ENCODE measurements at places on chromosomes 4 and X.

DNA sequence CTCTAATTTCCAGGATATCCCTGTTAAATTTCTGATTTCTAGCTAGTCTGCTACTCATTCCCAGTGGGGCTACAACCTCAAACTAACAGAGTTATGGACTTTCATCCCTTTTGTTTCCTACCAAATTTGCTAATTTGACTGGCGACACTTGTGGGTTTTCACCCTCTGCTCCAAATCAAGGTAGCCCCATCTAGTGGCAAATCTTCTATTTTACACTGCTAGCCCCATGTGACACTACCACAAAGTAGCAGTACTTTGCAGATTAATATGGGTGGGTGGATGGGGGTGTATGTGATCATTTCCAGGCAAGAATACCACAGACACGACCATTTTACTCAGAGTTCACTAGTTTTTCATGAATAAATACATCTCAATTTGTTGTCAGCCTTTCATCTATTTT is 150.3 kb downstream of the MSL3 start:
- DNase-seq: peak; percentile 47

DNA sequence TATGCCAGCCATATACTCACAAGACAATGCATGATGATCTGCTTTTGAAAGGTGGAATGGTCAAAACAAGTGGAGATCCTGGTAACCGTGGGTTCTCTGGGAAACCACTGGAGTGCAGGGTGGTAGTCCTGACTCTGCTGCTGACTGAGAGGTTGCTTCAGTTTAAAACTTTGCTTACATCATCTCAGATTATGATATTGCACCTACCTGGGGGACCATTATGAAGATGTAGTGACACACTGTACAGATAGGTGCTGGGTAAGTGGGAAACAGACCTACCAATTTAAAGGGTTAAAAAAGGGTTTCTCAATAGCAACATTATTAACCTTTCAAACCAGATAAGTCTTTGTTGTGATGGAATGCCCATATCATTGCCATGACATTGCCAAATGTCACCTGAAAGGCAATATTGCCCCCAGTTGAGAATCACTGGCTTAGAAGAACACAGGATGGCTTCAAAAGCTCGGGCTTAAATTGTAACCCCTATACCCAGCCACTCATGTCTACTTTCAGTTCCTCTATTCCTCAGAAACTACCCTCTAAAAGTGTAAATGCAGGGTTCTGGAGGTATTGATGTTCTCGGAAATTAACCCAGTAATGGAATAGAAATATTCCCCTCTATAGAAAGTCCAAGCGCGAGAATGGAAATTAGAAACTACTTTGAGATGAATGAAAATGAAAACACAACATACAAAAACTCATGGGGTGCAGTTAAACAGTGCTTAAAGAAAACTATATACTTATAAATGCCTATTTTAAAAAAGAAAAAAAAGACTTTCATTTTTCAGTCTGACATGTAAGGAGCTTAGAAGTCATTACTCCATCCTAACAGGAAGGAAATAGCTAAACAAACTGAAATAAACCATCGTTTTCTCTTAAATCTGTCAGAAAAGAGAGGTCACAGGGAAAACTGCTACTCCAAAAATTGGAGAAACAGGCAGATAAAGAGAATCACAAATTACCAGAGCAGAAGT is 65.8 kb downstream of the ARHGEF6 start:
- no peak for DNase-seq

GRCh38 chr4:151841107-151841506 is 80.3 kb upstream of the GATB start:
- DNase-seq: no peak

DNA sequence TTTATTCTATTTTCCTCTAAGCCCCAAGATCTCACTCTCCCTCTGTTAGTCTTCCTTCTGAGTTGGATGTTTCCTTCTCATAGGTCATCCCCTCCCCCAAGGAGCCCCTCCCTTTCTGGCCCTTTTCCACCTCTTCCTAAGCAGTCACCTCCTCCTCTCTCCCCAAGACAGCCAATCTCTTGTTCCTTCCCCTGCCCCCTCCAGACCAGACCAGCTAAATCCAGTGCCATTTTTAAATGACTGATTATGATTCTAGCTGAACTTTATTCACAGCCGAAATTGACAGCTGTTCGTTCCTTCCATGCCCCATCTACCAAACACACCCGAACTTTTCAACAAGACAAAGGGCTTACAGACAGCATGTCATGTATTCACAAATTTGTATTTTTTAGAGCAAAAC is 1.9 kb downstream of the SPIN2A start:
- no peak for DNase-seq

DNA sequence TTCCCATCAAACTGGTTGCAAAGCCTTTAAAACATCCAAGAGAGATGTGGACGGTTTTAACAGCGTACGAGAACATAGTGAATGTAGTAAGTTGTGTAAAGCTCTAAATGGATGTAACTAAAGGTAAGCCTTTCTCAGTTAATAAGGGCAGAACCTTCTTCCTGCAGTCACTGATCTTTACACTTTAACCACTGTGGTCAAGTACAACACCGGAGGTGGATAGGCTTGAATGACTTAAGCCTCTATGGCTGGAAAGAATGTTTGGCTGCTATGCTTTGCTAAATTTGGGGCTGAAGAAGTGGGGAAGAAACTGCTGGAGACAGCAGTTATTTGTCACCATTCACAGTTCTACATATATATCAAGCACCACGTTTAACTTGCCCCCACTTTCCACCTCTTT is 285.1 kb upstream of the FMR1 start:
- no peak for DNase-seq

DNA sequence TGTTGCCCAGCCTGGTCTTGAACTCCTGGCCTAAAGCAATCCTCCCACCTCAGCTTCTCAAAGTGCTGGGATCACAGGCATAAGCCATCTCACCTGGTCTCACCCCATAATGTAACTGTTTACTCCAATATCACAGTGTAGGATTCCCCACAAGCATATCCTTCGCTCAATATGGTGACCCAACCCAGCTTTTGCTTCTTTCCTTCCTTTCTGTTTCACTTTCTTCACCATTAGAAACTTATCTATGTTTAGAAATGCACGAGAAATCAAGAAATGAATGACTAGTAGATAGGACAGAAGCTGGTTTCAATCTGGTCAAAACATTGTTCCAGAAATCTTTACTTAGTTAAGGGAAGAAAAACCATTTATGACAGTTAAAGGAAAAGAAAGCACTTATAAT is 18.9 kb downstream of the TSPAN5 start:
- no peak for DNase-seq

DNA sequence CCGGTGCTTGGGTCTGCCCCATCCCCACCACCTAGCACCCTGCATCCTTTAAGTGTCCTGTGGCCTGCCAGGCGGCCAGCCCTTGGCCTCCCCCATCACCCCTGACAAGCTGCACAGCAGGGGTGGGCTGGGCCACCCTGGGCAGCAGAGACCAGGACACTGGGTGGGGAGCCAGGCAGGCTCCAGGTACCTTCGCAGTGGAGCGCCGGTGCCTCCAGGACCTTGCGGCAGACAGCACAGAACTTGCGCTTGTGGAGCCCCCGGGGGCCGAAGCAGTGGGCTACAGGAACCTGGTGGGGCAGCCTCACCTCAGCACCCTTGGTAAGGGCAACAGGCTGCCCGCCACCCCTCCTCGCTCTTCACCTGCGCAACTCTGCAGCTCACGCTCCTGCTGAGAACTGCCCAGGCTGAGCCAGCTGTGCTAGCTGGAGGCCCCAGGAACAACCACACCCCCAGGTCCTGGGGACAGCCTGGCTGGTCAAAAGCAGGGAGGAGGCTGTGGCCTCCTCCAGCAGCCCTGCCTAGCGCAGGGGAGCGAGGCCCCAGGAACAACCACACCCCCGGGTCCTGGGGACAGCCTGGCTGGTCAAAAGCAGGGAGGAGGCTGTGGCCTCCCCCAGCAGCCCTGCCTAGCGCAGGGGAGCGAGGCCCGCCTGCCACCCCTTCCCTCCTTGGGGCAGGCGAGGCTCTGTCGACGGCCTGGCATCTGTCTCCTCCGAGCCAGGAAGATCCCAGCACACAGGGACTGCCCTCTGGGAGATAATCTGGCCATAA is 4.6 kb downstream of the DGKQ start:
- DNase-seq: no peak
